Stimulated activated CD4-positive, alpha-beta T cell treated with anti-CD3 and anti-CD28 coated beads, Interleukin-1b, Interleukin-23, amount 100 ng/mL, for 1 hour (primary cell): ENCODE measurements at places on chromosomes 4 and X.

- peak; percentile 10 for DNase-seq
Observed at GRCh38 chrX:112840382-112841113, at the start of gene AMOT. AMOT (minus strand) TSS chrX:112840831; CDS start chrX:112823126, 17,705 bp downstream.

GRCh38 chr4:7964890-7965662 lies 25.4 kb upstream of the AFAP1 start:
- DNase-seq, result no peak

DNA sequence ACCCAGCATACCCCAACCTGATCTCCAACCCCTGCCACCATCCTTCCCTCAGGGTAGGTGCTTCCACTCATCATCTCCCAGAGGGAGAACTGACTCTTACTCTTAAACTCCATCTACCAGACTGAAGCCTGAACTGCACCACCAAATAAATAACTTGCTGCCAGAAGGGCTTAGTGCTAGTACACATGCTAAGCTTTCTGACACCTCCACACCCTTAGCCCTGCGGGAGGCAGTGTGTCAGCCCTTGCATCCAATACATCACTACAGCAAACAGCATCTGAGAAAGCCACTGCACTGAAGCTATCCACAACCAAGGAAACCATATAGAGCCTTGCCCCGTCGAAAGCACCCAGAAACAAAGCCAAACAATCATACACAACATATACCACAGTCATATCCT lies 68.6 kb upstream of the MCF2 start:
- DNase-seq, result no peak

DNA sequence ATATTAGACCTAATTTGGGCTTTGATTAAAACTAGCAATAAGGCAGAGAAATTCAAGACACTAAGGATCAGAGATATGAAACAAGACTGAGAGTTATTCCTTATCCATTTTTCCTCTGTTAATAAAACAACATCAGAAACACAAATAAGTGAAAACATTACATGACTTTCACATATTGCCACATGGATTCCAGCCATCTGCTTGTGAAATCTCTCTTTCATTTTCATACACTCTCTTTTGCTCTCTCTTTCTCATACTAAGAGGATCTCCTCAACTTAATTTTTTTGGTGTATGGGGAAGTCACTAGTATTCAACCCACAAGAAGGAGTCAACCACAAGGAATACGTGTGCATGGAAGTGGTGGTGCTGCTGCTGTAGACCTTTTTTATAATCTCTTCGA lies 183.0 kb downstream of the LDB2 start:
- DNase-seq, result no peak

- no peak for DNase-seq
Observed at GRCh38 chrX:85381602-85382001, 2.1 kb upstream of the POF1B start.

DNA sequence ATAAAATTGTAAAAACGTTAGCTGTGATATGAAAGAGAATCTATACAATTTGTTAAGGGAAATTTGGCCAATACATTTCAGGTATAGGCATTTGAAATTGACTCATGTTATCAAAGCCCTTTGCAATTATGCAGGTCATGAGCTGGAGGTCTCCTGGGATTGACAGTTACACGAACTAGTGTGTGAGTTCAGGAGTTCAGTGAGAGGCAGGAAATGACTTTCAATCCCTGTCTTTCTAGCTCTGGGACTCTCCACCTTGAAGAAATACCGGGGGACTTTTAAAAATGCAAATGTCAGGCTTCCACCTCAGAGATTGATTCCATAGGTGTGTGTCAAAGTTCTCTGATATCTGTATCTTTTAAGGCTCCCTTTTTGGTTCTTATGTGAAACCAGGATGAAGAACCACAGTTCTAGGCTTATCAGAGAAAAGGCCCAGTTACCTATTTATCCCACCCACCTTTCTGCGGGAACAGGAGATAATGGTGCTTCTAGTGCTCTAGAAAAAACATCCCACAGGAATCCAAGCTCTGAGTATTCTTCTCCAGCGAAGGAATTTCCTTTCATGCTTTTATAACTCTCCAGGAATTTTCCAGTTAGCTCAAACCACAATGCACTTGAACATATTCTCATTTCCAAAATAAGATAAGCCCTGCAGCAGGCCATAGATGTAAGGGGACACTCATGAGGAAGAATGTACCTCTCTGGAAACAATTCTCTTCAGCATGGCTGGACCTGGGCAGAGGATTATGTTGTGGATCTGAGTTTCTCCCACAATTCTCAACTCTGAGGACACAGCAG lies 501.0 kb downstream of the IDS start:
- no peak for DNase-seq

- DNase-seq, result no peak
Observed at GRCh38 chrX:124737771-124738170, 391.4 kb downstream of the SH2D1A start.

DNA sequence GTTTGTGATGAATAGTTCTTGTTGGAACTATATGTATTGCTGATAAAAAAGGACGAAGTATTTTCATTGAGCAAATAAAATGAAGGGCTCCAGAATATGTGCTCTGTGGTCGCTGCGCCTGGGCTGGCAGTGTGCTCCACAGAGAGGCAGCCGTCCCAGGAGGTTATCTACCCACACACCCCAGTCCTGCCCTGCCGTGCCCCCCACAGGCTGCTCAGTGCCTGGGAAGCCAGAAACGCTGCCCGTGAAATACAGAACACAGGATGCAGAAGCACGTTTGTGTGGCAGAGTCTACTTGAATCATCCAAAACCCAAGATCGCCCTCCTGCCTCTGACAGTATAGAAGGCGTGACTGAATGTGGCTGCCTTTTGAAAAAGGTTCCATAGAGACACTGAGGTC lies 1.4 kb downstream of the CLDN22 start:
- DNase-seq, result no peak

DNA sequence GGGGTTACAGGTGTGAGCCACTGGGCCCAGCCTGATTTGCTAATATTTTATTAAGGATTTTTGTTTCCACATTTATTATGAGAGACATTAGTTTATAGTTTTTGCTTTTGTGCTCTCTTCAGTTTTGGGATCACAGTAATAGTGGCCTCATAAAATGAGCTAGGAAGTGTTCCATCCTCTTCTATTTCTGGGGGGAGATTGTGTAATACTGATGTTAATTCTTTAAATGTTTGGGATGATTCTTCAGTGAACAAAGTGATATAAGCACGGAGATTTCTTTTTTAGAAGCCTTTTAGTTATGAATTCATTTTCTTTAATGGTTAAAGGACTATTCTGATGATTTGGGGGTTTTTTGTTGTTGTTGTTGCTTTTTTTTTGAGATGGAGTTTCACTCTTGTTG lies 41.3 kb downstream of the RBMX start:
- DNase-seq, result no peak

GRCh38 chr4:158605393-158605792 lies 66.3 kb downstream of the C4orf46 start:
- DNase-seq, result no peak
